Upper lobe of right lung (tissue), 1 donor: ENCODE measurements at places on chromosomes 3 and 15.

- no peak overlapping the region for H3K4me3 ChIP-seq
- H3K4me1 ChIP-seq, result no peaks in the 10 kb centered on the region
- no peak overlapping the region for H3K27ac ChIP-seq
- H3K27me3 ChIP-seq, result no peaks in the 10 kb centered on the region
- no peak for DNase-seq
Measured at GRCh38 chr15:86115145-86115801, 35.6 kb downstream of the AGBL1 start.

DNA sequence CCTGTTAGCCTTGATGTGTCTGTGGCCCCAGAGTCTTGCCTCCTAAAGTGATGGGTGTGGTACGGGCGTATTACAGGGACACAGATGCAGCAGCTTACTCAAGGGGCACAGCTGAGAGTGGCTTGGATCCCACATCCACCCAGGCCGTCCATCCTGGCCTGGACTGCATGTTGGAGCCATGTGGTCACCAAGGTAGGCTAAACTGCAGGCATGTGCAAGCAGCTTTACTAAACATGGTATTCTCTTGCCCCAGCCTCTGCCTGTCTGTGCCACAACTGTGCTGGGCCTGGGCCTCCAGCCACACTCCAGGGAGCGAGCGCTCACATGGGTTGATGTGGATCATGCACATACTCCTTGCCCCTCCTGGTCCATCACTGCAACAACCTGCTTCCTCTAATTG, 6.1 kb upstream of the GPR62 start:
- no peak overlapping the region for H3K27ac ChIP-seq
- H3K36me3 ChIP-seq, result no peaks in the 10 kb centered on the region
- no peaks in the 10 kb centered on the region for H3K4me1 ChIP-seq
- H3K4me3 ChIP-seq, result no peak overlapping the region
- peak; percentile 39 for DNase-seq
- H3K27me3 ChIP-seq, result no peaks in the 10 kb centered on the region

- no peak for DNase-seq
- no peak overlapping the region for H3K4me3 ChIP-seq
- no peaks in the 10 kb centered on the region for H3K4me1 ChIP-seq
- H3K27me3 ChIP-seq, result no peaks in the 10 kb centered on the region
Measured at GRCh38 chr3:20280257-20280656, 94.3 kb upstream of the SGO1 start.

GRCh38 chr3:134640378-134640777, 10.4 kb downstream of the KY start:
- no peaks in the 10 kb centered on the region for H3K4me1 ChIP-seq
- H3K27me3 ChIP-seq, result no peaks in the 10 kb centered on the region
- H3K36me3 ChIP-seq, result no peaks in the 10 kb centered on the region
- H3K27ac ChIP-seq, result no peak overlapping the region

- DNase-seq, result no peak
- no peaks in the 10 kb centered on the region for H3K4me1 ChIP-seq
- no peak overlapping the region for H3K27ac ChIP-seq
- H3K36me3 ChIP-seq, result no peaks in the 10 kb centered on the region
- H3K4me3 ChIP-seq, result no peak overlapping the region
Measured at GRCh38 chr3:8837162-8837561, 67.7 kb upstream of the OXTR start.

- peak within 1 kb of the TSS; percentile 98 for H3K27ac ChIP-seq
- DNase-seq, result peak; percentile 93
- peaks cover 38% of the 10 kb centered on the region for H3K36me3 ChIP-seq
- H3K4me1 ChIP-seq, result peaks cover 28% of the 10 kb centered on the region
Measured at GRCh38 chr3:12841149-12841969, at the start of gene RPL32. Gene RPL32 (minus strand): TSS chr3:12841565. CDS start chr3:12840237, 1,328 bp downstream.

- no peak overlapping the region for H3K4me3 ChIP-seq
- DNase-seq, result no peak
- H3K27me3 ChIP-seq, result no peaks in the 10 kb centered on the region
Measured at GRCh38 chr15:71599418-71600151, 210.8 kb upstream of the NR2E3 start.

DNA sequence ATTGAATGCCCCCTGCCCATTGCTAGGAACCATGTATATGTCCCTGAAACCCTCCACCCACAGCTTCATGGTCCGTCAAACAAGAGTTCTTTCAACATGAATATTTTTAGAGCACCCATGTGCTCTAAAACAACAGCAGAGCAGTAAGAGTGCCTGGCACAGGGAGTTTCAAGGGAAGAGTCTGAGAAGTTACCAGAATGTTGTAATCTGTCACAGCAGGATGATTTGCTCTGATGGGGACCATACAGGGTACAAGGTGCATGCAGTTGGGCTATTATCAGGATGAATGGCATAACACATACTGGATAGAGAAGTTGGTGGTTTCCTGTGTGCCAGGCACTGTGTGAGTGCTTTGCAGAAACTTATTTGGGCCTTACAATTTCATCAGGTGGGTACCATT, 27.8 kb upstream of the FLNB start:
- no peak overlapping the region for H3K4me3 ChIP-seq
- H3K27me3 ChIP-seq, result no peaks in the 10 kb centered on the region
- H3K27ac ChIP-seq, result no peak overlapping the region

GRCh38 chr3:126084768-126085180, 850 bp upstream of the SLC41A3 start:
- H3K27me3 ChIP-seq, result no peaks in the 10 kb centered on the region
- H3K4me1 ChIP-seq, result peaks cover 6% of the 10 kb centered on the region
- H3K27ac ChIP-seq, result peak overlapping the region; percentile 86
- DNase-seq, result no peak

DNA sequence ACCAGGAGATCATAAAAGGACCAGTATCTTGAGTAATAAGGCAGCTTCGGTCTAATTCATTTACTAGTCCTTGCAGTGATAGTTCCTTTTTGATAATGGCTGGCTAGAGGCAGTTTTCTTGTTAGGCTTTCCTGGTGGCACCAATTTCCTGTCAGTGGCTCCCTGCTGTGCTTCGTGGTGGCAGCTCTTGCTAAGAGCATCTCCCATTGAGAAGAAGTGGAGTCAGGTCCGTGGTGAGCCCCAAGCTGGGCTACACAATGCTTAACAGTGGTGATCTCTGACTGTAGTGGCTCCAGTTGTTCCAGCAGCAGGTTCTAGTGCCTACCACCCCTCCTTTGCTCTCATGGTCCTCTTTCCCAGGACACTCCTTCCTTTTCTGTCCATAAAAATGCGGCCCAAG, 111.2 kb downstream of the RAP2B start:
- H3K36me3 ChIP-seq, result no peaks in the 10 kb centered on the region
- H3K4me1 ChIP-seq, result no peaks in the 10 kb centered on the region
- H3K4me3 ChIP-seq, result no peak overlapping the region
- H3K27me3 ChIP-seq, result no peaks in the 10 kb centered on the region
- no peak overlapping the region for H3K27ac ChIP-seq
- no peak for DNase-seq

DNA sequence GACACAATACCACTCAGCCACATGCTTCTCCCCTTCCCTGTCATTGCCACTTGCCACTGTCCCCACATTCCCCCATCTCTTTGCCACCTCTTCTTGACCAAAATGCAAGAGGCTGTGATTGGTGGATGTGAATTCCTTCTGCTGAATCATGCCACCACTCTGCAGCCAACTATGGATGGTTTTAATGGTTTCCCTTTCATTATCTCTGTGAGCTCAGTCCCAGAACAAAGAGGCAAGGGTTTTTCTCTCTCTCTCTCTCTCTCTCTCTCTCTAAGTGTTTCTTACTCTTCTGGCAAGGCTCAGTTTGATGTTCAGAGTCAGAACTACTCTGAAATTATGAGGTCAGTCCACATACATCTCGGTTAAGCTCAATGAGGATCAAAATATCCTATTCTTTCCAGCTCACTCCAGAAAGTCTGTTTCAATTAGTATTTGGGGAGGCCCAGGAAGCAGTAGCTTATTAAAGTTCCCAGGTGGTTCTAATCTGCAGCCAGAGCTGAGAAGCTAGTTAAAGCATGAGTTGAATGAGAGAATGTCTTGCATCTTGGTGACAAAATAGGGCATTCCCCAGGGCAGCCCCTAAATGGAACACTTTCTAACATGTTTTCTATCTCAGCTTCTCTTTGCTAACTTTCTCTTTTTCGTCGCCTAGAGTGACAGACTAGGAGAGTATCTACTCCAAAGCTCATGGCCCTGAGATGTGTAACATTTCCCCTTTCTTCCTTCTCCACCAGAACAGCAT, 8.5 kb upstream of the ILDR1 start:
- no peak for DNase-seq
- no peaks in the 10 kb centered on the region for H3K27me3 ChIP-seq
- no peak overlapping the region for H3K27ac ChIP-seq
- no peak overlapping the region for H3K4me3 ChIP-seq
- no peaks in the 10 kb centered on the region for H3K4me1 ChIP-seq
- H3K36me3 ChIP-seq, result no peaks in the 10 kb centered on the region

DNA sequence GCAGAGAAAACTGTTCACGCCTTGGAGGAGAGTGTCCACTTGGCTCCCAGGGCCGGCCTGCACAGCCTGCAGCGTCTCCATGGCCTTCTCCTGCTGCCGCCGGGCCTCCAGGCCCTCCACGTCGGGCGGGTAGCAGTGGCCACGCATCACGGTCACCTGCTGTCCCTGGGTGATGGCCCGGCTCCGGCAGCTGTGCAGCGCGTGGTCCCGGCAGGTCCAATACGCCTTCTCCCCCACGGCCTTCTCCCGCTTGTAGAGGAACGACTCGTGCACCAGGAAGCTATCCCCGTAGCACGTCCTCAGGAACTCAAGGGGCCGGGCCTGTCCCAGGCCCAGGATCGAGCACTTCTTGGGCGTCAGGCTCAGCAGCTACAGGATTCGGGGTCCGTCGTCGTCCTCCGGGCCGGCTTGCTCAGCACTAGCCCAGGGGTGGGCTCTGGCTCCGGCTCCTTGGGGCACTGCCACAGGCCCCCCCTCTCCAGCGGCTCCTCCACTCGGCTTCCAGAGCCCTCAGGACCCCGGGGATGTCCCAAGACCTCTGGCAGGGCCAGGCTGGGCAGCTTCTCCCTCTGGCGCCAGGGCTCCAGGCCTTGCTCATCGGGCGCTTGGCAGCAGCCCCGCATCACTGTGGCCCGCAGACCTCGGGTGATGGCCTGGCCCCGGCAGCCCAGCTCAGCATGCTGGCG, 83.6 kb upstream of the FXR1 start:
- H3K4me1 ChIP-seq, result no peaks in the 10 kb centered on the region
- DNase-seq, result no peak
- no peak overlapping the region for H3K27ac ChIP-seq
- H3K4me3 ChIP-seq, result no peak overlapping the region
- H3K36me3 ChIP-seq, result no peaks in the 10 kb centered on the region
- H3K27me3 ChIP-seq, result no peaks in the 10 kb centered on the region

- no peaks in the 10 kb centered on the region for H3K36me3 ChIP-seq
- no peak overlapping the region for H3K4me3 ChIP-seq
- H3K27ac ChIP-seq, result no peak overlapping the region
- peak; percentile 91 for DNase-seq
- H3K4me1 ChIP-seq, result no peaks in the 10 kb centered on the region
Measured at GRCh38 chr3:190038050-190038933, 82.4 kb downstream of the P3H2 start.

GRCh38 chr15:31302778-31303725, 23.6 kb upstream of the KLF13 start:
- H3K27ac ChIP-seq, result no peak overlapping the region
- no peak overlapping the region for H3K4me3 ChIP-seq
- H3K36me3 ChIP-seq, result no peaks in the 10 kb centered on the region
- H3K27me3 ChIP-seq, result peaks cover 3% of the 10 kb centered on the region
- DNase-seq, result peak; percentile 76
- H3K4me1 ChIP-seq, result peaks cover 20% of the 10 kb centered on the region

DNA sequence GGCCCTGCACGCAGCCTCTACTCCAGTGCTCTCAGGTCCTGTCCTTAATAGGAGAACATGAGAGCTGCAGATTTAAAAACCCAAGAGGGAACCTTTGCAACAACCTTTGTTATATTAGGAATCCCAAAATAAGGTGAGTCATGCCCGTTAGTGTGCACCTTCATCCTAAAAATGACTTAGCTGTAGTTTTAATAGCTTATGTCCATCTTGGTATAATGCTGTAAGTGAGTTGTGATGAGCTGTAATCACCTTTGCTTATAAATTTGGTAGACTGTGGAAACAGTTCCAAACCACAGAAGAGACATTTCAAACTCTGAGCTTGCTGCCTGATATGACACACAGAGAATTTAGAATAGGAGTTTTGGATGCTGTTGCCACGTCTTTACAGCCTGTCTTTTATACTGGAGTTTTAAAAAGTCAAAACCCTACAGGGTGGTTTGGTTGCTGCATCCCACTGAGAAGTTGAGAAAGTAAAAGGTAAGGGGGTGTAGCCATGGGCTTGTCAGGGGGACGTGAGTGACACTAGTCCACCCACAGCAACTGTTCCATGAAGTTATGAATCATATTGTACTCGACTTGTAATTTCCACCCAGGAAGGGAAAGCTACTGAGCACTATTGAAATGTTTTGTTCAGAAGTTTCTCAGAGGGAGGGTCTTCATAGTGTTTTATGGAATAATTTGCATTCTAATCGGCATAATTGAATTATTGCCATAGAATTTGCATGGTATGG, 27.4 kb upstream of the CD47 start:
- H3K36me3 ChIP-seq, result no peaks in the 10 kb centered on the region
- H3K4me3 ChIP-seq, result no peak overlapping the region
- DNase-seq, result no peak

DNA sequence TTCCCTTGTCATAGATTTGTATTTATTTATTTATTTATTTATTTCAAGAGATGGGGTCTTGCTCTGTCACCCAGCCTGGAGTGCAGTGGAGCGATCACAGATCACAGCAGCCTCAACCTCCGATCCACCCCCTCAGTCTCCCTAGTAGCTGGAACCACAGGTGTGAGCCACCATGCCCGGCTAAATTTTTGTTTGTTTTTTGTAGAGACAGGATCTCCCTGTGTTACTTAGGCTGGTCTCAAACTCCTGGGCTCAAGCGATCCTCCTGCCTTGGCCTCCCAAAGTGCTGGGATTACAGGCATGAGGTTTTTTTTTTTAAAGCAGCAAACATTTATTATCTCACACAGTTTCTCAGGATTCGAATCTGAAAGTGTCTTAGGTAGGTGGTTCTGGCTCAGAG, 2.5 kb downstream of the TTBK2 start:
- no peaks in the 10 kb centered on the region for H3K36me3 ChIP-seq
- peaks cover 11% of the 10 kb centered on the region for H3K4me1 ChIP-seq
- H3K4me3 ChIP-seq, result no peak overlapping the region

DNA sequence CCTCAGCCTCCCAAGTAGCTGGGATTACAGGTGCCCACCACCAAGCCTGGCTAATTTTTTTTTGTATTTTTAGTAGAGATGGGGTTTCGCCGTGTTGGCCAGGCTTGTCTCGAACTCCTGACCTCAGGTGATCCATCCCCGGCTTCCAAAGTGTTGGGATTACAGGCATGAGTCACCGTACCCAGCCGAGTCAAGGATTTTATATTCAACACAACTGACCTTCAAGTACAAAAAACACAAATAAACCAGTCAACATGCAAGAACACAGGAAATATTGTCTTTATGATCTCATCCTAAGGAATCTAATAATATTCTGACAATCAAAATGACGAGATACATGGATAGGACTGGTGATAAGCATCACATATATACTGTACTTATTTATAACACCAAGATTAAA, 37.9 kb downstream of the TJP1 start:
- H3K27ac ChIP-seq, result no peak overlapping the region
- no peaks in the 10 kb centered on the region for H3K27me3 ChIP-seq
- no peak for DNase-seq
- H3K36me3 ChIP-seq, result no peaks in the 10 kb centered on the region
- no peak overlapping the region for H3K4me3 ChIP-seq

- no peak overlapping the region for H3K27ac ChIP-seq
- no peak for DNase-seq
- no peaks in the 10 kb centered on the region for H3K4me1 ChIP-seq
- no peak overlapping the region for H3K4me3 ChIP-seq
Measured at GRCh38 chr3:68802111-68802870, 130.1 kb downstream of the TAFA4 start.

GRCh38 chr3:80606073-80606472, 838.3 kb upstream of the ROBO1 start:
- no peak overlapping the region for H3K27ac ChIP-seq
- no peaks in the 10 kb centered on the region for H3K27me3 ChIP-seq
- no peak overlapping the region for H3K4me3 ChIP-seq
- no peaks in the 10 kb centered on the region for H3K4me1 ChIP-seq
